ENCODE measurements at places on chromosomes 2 and 18.

DNA sequence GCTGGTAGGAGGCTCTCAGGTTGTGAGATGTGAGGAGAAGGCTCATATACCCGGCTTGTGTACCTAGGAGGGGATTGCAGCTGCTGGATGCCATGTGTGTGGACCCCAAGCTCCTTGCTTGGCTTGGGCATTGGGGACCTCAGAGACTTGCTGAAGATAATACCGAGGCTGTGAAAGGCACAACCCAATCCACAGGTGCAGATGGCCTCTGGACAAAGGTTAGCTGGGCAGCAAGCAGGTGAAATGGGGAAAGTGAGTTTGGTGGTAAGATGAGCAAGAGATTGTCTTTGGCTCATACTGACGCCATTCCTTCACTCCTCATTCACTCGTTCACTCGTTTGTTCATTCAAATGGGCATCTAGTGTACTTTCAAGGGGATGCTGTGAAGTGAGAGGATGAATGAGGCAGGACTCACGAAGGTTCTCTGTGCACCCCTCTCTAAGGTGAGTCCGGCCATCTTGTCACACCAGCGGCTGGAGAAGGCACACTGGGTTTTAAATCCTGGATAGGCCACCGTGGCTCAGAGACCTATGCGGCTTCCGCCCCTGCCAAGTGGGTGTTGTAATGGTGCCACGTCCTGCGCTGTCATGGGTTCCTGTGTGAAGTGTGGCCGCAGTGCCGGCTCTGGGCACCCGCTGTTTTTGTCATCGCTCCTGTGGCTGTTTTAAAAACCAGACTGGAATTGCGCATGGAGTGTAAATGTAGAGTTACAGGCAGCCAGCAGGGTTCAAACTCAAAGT is 13.7 kb downstream of the FBLN7 start:
- DNase-seq, result no peak

DNA sequence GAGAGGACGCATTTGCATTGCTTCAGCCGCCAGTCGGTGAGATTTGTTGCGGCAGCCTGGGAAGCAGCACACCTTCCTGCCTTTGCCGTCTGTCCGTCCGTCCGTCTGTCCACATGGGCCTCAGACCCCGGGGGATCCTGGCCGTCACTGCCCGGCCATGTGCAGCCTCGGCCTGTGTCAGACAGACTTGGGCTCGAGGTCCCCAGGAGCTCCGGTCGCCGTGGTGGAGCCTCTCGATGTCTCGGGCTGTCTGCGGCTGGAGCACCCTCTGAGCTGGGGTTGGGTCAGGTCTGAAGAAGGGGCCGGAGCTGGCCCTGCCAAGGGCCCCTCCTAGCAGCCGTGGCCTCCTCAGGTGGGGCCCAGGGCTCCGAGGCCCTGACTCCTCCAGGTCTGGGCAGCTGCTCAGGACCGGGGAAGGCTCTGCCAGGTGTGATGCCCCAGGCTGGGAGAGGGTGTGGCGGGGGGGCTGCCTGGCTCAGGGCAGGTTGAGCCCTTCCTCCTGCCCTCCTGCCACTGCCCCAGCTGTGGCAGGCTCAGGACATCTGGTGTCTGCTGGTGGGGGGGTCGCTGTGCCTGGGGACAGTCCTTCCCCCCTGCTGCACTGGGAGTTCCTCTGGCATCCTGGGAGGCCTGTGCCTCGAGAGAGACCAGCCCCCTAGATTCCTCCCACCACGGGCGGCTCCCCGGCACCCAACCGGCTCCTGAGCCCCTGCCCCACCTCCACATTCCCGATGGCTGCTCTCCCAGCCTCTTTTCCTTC is 11.8 kb downstream of the NEU4 start:
- DNase-seq, result no peak

GRCh38 chr2:44793322-44793870 is 148.1 kb upstream of the SIX3 start:
- DNase-seq, result peak; percentile 34

GRCh38 chr2:240296476-240297255 is 138.8 kb upstream of the GPC1 start:
- DNase-seq, result no peak

DNA sequence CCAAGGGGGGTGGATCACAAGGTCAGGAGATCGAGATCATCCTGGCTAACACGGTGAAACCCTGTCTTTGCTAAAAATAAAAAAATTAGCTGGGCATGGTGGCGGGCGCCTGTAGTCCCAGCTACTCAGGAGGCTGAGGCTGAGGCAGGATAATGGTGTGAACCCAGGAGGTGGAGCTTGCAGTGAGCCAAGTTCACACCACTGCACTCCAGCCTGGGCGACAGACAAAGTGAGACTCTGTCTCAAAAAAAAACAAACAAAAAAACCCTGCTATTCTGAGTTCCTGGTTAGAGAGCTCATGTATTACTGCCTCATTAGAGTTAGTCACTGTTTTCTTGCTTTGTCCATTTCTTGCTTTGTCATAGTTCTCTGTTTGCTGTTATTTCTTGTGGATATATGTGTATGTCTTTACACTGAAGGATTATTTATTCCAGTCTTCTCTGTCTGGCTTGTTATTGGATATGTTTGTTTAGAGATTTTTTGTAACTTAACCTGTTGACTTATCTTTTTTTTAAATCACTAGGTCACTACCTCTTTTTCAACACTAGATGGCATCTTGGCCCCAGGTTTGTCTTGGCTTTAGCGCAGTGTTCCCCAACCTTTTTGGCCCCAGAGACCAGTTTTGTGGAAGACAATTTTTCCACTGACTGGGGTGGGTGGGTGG is 17.0 kb downstream of the TTLL4 start:
- peak; percentile 32 for DNase-seq

- DNase-seq, result no peak
Measured at GRCh38 chr2:174282441-174282840, 34.1 kb upstream of the OLA1 start.

DNA sequence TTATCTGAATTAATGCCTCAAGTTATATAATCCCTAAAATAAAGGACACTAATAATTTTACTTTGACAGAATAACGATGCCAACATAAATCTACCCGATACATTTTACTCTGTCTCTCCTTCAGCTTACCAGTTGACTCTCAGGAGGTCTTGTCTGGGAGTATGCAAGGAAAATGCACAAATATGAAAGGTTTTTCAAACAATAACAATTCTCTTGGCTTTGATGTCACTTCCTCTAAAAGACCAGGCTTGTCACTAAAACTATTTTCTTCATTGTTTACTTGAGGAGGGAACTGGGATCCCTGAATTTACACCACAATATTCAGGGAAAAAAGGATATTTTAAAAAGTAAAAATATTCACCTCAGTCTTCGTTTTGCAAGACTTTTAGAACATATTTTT is 97.2 kb downstream of the SOS1 start:
- DNase-seq, result no peak

DNA sequence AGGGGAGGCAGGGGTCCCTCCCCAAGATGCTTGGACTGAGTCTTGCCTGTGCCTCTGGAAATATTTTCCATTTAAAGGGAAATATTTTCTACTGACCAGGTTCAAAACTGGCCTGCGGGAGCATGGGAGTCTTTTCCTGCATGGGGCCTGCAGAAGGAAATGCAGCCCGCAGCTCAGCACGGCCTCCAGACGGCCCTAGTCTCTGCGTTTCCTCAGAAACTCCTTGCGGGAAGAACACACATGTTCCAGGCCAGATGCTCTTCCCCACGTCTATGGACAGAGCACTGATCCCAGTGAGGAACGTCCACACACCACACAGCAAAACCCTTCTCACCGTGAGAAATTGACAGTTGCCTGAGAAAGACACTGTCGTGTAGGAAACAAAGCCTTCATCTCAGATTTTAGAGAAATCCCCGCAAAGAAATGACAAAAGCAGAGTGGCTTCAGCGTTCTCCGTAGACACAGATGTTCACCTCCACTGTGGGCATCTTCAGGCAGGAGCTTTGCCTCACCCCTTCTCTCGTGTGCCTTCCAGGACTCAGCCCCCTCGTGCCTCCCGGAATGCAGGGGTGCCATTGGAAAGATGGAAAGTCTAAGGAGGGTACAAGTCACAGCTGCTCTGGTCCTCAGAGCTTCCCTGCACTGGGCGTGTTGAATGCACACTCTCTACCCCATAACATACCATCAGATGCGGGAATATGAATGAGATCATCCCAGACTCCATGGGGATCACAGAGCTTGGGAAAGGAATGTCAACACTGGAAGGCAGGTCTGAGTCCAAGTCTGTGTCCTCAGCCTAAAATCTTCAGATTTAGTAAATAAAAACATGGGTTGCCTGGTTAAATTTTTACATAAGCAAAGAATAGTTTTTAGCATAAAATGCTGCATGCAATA is 438.7 kb upstream of the SALL3 start:
- DNase-seq, result no peak

DNA sequence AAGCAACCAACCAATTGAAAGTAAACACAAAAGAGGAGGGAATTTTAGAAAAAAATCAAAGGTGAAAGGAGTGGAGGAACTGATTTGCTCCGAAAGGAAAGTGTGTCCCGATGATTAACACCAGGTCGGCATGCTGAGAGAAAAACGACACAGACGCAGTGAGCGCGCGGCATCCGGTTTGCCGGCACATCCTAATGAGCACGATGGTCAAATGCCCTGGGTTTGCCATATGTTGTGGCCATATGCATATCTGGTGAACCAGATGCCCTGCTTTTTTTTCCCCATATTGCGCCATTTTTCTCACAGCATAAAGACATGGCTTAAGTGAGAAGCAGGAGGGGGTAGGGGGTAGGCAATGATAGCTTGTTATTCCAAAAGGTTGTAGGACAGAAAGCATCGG is 626.7 kb downstream of the BCL11A start:
- no peak for DNase-seq

DNA sequence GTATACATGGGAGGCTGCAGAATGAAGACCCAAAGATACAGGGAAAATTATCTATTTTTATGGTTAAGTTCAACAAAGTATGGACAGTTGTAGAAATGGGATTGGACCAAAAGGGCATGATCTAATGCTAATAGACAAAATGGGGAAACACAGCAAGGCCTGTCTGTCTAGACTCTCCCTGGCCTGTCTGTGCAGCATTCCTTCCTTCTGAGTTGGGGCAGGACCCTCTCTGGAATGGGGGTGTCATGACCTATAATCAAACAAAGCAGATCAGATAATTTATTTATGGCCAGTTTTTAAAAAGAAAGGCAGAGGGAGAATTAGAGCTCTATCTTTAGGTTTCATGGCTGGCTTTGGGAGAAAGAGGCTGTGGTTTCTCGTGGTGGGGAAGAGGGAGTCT is 104.4 kb downstream of the CTIF start:
- peak; percentile 29 for DNase-seq

GRCh38 chr2:228841475-228841874 is 429.6 kb downstream of the PID1 start:
- no peak for DNase-seq

GRCh38 chr2:46310446-46310845 is 13.2 kb downstream of the EPAS1 start:
- DNase-seq, result no peak

DNA sequence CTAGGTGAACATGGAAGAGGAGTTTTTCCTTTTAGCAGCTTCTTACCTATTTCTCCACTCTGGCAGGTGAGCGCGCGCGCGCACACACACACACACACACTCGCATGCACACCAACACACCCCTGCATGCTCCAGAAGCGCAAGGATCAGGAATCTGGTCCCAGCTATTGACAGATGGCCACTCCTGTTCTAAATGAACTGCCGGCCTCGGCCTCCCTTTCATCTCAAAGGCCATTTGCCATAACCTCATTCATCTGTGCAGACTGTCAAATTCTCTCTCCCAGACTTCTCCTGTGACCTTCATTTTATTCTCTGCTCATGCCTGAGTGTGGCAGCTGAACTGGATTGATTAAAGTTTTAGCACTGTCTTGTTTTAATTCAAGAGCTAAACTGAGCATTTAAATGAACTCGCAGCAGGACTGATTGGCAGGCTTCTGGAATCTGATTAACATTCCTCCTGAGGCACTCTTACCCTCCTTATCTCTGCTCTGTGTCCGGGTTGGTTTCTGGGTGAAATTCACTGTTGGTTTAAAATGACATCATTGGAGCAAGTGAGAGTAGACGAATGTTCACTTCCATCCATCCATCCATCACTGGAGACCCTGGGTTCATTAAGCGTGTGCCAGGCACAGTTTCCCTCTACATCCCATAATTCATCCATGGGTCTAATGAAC is 58.8 kb downstream of the FECH start:
- DNase-seq, result no peak

DNA sequence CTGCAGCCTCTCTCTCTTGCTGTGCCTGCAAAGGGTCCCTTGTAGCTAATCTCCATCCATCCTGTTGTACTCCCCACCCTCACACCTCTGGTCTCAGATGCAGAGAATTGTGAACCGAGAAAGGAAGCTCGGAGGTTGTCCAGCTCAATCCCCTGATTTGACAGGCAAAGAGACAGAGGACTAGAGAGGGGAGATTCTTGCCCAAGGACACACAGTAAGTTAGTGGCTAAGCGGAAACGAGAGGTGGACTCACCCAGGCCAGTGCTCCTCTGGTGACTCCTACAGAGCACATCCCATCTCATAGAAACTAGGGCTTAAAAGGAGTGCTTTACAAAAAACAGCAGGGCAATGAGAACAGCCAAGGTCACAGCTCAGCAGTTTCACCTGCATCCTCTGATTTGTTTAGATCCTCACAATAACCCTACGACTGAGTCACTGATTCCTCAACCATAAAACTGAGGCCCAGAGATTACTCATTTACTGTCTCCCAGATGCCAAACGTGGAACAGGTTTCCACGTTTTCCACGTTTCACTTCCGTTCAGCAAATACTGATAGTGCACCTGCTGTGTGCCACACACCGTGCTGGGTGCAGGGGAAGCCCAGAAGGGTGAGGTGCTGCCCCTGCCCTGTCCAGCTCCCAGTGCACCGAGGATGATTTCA is 22.1 kb downstream of the EHD3 start:
- DNase-seq, result no peak

DNA sequence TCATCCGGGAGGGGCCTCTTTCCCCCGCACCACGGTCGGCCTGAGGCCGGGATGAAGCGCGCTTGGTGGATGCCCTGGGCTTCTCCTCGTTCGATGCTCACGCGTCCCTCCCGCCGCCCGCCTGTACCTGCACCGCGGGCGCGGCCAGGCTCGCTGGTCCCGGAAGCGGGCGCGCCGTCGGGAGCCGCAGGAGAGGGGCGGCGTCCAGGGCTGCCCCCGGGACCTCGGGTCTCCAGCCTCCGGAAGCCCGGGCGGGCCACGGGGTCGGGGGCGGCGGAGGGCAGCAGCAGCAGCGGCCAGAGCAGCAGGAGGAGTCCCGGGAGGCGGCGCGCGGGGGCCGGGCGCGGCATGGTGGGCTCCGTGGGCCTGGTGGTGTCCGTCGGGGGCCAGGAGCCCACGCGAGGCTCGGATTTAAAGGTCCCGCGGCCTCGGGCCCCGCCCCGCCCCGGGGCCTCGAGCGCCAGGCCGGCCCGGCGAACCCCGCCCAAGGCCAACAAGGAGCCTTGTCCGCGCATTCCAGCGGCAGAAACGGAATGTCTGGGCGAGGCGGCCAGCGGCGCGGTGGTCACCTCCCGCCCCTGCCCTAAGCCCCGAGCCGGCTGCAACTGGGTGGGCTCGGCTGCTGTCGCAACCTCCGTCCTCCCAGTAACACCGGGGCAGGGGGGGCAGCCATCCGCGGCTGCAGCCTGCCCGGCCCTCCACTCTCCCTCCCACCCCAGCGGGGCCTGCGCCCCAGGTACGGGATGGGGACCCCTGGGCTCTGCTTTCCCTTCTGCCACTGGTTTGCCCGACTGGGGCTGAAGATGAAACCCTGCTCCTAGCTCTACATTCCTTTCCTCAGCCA is at the start of gene MATN3:
MATN3 (minus strand) TSS at position 387 of the 844 bp plus-strand sequence; CDS start at position 350, 37 bp downstream.
- DNase-seq, result peak; percentile 51

All from fibroblast of skin of scalp (primary cell).